ENCODE measurements at places on chromosomes 1 and 21.
A peak's percentile ranks its signal among the peaks of the same experiment; 100 is the strongest.

DNA sequence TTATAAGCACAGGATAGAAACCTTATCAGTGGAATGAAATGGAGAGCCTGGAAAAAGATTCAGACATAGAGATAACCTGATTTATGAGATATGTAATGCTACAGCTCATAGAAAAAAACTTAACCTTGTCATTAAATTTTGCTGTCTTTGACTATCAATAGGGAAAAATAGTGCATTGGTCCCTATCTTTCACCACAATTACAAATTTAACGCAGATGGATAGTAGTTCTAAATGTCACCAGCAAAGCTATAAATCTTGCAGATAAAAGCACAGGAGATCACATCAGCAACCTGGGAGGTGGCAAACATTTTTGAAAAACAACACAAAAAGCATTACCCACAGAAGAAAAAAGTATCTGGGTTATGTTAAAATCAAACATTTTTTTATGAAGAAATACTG lies 831.6 kb downstream of the BRINP3 start:
- no peak for DNase-seq

DNA sequence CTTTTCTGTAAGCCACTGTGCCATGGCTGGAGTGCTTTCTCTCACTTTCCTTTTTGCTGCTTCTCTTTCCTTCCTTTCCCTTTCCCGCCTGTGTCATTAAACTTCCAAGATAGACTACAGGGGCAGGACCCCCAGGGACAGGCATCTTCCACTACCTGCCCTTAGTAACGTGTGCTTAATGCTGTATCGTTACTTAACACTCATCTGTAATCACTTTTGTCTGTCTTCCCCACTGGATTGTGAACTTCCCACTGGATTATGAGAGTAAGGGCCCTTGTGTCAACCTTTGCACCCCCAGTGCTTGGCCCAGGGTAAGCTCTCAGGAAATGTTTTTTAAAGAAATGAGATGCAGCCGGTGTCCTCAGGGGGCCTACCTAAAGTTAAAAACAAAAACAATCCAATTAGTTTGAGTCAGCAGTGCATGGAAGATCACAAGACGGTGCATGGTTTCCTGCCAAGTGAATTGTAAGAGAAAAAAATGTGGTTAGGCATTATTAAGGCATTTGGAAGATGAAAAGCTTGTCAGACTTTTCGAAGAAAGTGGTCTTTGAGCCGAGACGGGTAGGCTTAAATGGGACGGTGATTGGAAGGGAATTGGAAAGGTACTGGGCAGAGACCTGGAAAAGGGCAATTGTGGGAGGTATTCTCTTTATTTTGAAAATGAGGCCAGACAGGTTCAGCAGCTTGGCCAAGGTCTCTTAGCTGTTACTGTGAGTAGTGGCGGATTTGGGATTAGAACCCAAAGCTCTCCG lies 958 bp downstream of the LYPLAL1 start:
- DNase-seq, result peak; percentile 97

- no peak for DNase-seq
These were observed 79.6 kb downstream of the RGL1 start for GRCh38 chr1:183884526-183884925.

- no peak for DNase-seq
These were observed 406.6 kb upstream of the TMPRSS15 start for GRCh38 chr21:18810136-18810535.

GRCh38 chr1:159751031-159751430 lies 29.7 kb upstream of the DUSP23 start:
- peak; percentile 15 for DNase-seq

- no peak for DNase-seq
These were observed 105.2 kb downstream of the TSEN15 start for GRCh38 chr1:184156521-184157393.

- peak; percentile 69 for DNase-seq
These were observed at the start of gene MAN1A2 for GRCh38 chr1:117367046-117368025. Gene MAN1A2, plus strand, starts transcription at chr1:117367449. Its CDS starts 735 bp downstream, at chr1:117368184.

DNA sequence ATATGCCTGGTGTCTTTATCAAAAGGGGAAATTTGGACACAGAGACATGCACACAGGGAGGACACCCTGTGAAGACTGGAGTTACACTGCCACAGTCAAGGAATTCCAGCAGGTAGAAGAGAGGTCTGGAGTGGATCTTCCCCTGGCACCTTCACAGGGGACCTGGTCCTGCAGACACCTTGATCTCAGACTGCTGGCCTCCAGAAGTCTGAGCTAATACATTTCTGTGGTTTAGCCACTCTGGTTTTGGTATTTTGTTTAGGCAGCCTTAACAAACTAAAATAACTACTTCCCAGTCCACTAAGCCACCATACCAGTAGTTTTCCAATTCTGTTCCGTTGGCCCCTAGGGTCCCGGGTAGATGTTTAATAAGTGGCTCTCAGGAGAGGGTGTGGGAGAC lies 164.7 kb downstream of the SETD4 start:
- DNase-seq, result no peak

All from iris pigment epithelial cell (primary cell).